H7 (cell line): ENCODE measurements at places on chromosomes 1 and 21.

DNA sequence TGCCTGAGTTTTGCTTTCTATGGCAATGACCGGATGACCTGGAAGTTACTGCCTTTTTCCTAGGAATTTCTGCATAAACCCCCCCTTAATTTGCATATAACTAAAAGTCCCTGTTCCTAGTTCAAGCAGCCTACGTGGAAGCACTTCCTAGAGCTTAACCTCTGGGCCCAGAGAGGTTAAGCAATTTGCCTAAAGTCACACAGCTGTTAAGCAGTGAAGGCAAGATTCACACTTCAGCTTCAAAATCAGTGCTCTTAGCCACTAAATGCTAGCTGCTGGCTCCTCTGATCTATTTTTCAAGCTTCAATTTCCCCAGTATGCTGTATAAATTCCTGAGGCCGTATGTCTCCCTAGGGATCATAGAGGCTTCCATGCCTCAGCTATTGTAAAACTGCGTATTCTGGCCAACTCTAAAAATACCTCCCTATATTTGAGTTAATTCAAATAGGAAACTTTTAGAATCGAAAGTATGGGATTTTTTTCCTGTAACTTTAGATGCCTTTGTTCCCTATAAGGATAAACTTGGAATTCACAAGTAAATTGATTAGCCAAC, 53.1 kb upstream of the CD5L start:
- DNase-seq = no peak

DNA sequence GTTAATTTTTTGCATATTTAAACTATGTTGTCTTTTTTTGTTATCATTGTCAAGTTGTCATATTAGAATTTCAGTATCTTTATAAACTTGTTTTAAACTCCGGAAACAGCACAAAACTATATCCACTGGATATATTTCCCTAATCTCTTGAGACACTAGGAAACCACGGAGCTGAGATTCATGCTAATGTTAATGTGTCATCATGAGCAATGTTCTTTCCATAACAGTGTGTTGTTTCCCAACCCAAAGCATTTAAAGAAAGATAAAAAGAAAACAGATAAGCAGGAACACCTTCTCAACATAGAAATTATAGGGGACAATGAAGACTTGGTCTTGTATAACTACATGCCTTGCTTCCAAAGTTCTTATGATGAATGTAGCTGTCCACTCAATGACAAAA, 626.2 kb upstream of the TMPRSS15 start:
- DNase-seq = no peak

DNA sequence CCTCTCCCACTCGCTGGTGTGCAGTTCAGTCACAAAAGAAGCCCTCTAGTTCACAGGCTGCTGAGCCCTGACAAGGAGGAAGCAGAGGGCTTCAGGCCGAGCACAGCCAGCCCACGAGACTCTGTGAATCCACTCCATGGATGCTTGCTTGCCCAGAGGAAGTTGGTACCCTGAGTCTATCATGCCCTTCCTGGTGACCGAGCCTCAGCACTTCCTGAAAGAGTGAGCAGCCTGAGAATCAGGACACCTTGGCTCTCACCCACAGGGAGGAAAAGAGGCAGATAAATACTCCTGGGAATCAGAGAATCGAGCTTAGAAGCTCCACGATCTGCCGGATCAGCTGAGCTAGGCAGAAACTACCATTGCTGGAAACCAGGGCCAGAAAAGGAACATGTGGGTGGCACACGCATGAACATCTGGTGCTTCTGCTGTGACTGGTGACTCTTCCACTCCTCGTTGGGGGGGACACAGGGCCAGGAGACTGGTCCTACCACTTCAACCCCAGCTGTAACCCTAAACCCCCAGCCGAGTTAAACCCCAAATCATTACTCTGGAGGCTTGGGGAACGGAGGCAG, 376.3 kb upstream of the CAMK1G start:
- peak; percentile 28 for DNase-seq

GRCh38 chr1:32709075-32709474, 6.5 kb upstream of the SYNC start:
- DNase-seq = no peak

DNA sequence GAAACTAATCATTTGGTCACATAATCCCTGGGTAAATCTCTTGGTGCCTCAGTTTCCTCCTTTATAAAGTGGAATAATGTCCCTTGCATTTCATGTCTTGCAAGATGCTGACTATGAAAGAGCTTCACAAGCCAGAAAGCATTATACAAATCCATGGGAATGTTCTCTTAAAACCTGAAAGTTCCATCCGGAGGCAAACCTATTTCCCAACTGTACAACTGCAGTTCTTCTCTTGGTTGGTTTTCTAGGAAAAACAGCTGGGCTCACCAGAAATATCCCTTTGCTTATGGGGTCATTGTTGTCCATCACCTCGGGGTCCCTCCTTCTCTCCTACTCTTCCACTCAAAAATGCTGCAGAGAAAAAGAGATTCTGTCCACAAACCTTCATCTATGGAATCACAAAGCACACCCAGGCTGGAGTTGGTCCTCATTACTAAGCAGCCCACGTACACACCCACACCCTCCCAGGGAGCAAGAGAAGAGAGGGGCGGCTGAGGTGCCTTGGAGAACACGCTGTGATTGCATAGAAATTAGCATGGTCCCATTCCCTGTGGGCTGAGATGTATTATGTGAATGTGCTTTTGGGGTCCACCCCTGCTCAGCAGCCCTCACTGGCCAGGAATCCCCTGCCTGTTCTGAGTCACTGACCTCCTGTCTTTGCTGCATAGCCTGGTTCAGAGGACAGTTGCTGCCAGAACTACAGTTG, 5.0 kb upstream of the PLXNA2 start:
- no peak for DNase-seq

GRCh38 chr1:52792036-52792435, 50.5 kb upstream of the ZYG11A start:
- DNase-seq = no peak

DNA sequence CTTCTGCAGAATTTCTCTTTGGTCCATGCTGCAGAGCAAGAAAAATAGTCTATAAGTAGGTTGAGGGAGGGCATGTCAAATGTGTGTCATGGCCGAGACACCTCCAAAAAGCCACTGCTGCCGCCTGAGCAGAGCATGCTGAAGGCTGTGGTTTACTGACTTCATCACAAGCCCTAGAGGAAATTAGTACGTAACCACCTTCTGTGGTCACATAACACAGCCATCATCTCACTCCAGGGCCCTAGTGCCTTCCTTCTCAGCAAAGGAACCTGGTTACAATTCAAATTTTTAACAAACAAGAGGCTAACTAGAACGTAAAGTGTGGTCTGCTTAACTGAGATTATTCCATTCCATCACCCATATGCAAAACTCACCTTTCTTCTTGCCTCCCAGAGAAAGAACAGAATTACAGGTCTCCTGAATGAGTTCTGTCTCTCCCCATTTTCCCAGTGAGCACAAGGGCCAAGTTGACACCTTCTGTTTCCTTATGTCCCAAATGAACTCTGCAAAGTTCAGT, at the start of gene PTPN22:
PTPN22 (minus strand) TSS at position 116 of the 517 bp plus-strand sequence.
- no peak for DNase-seq

- DNase-seq = peak; percentile 84
Measured at GRCh38 chr1:166166329-166166697, 488 bp downstream of the FAM78B start.

GRCh38 chr1:11802616-11802972, 3.2 kb downstream of the MTHFR start:
- DNase-seq = peak; percentile 72

GRCh38 chr1:14939527-14940284, 213.8 kb upstream of the TMEM51 start:
- peak; percentile 53 for DNase-seq

DNA sequence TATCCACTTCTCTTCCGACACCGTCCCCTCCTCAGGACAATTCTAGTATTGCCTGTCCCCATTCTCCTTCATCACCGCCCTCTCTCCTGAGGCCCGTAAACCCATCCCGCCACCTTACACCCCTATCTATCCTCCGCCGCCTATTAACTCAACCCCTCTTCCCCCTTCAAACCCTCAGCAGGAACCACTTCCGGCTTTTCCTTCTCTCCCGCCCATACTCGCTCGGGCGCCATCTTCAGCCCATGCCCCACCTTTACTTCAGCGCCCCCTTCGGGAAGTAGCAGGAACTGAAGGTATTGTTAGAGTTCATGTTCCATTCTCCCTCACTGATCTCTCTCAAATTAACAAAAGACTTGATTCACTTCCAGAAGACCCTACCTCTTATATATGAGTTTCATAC, 31.6 kb downstream of the VN1R5 start:
- DNase-seq = peak; percentile 66

- DNase-seq = peak; percentile 63
Measured at GRCh38 chr1:180981596-180982387, 40.9 kb downstream of the STX6 start.

GRCh38 chr1:213983493-213984386, 4.0 kb upstream of the PROX1 start:
- peak; percentile 69 for DNase-seq

DNA sequence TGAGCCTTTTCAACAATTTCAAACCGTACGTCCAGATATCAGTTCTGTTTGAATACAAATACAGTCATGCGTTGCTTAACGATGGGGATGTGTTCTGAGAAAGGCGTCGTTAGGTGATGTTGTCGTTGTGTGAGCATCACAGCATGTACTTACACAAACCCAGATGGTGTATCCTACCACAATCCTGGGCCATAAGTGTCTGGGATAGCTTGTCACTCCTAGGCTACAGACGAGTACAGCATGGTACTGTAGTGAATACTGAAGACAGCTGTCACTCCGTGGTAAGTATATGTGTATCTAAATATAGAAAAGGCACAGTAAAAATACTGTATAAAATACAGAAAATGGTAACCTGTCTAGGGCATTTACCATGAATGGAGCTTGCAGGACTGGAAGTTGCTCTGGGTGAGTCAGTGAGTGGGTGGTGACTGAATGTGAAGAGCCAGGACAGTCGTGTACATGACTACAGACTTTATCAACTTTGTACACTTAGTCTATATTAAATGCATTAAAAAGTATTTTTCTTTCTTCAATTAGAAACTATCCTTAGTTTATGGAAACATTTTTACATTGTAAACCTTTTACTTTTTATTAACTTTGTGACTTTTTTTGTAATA, 10.5 kb upstream of the OR2W3 start:
- no peak for DNase-seq

DNA sequence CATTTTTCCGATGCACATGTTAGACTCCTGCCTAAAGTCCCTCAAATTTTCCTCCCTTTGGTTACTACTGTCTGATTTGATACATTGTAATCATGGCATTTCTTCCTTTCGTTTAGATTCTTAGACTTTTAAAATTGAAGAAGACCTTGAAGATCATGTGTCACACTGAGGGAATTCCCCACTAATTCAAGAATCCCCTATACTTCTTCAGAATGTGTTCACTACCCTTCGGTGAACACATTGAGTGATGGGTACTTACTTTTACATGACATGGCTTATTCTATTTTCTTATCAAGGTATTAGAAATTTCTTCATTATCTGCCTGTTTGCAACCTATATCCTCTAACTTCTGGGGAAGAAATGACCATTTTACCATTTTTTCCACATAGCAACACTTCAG, 85.9 kb downstream of the LHX8 start:
- no peak for DNase-seq

- DNase-seq = no peak
Measured at GRCh38 chr1:117237726-117238381, 27.1 kb upstream of the VTCN1 start.
